COLO829 (cell line): ENCODE measurements at places on chromosomes 16 and 17.

DNA sequence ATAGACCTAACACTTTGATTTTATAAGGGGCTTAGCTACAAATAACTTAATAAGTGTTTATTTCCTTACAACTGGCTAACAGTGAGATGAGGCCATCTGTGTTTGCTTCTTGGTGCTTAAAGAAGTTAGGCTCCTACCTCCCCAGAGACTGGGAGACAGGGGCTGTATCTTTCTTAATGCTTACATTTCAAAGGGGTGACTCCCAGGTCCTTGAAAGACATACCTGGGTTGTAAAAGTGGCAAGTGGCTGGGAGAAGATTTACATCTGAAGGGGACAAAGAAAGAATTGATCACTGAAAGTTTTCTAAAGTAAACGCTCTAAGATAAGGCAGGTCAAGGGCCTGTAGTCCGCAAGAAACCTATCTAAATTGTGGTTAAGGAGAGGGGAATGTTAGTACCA, 196.8 kb downstream of the CNTNAP4 start:
- DNase-seq, result no peak

- no peak for DNase-seq
Measured at GRCh38 chr17:4839221-4839620, 6.1 kb downstream of the MINK1 start.

DNA sequence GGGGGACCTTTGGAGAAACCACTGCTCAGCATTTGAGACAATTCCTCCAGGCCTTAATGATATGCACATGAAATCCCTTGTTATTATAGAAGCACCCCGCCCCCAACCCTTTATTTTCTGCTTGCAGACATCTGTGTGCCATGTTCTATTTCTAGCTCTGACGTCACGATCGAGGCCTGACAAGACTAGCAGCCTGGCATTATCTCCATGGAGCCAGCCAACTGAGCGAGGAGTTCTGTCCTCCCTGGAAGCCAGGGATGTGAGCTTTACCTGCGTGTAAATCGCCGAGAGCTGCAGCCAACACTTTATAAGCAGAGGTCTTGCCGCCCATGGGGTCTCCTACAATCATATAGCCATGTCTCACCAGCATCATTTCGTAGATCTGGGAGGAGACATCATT, 116.9 kb downstream of the DNAH3 start:
- no peak for DNase-seq

- DNase-seq, result peak; percentile 57
Measured at GRCh38 chr16:88924834-88925539, 52.0 kb downstream of the CBFA2T3 start.

GRCh38 chr17:77849239-77849638, 109.3 kb upstream of the TNRC6C start:
- no peak for DNase-seq

DNA sequence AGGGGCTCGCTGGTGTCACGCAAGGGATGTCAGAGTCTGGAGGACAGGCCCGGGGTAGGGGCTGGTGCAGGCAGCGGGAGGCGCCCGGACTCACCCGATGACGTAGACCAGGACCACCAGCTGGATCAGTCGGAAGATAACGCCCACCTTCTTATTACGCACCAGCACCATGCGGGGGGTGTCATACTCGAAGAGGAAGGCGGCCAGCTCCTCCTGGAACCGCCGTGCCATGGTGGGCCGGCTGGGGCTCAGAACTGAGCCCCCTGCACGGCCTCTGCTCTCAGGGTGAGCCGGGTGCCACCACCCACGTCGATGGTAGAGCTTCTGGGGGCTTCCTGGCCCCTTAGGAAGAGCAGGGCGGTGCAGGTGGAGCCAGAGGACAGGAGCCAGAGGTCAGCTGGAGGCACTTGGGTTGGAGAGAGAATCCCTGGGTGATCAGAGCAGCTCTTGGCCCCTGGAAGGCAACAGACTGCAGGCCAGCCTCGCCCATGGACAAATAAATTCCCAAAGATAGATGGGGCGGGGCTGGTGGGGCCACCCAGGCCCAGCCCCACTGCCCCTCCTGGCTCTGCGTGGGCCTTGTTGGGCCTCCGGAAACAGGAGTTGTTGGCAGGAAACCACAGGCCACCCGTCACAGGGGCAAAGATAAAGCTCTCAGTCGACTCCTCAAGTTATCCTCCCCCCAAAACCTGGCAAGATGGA, at the start of gene P2RX1:
TSS of gene P2RX1 (minus strand) at position 471 of the 702 bp plus-strand sequence. CDS start at position 231, 240 bp downstream.
- DNase-seq, result no peak

DNA sequence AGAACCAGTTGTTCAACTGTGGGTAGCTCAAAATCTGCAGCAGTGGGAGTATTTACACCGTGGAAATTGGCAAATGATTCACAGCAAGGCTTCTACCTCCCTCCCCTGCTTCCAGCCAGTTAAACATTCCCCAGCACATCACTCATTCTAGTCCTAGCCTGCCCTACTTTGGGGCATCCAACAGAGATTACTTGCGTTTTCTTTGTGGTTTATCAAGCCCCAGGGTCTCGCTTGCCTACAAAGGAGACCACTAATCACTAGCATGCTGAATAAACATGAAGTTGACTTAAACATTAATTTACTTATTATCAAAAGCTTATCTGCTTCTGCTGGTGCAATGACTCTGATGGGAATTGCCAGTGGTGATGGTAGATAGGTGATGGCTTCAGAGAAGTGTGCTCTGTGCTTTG, 94.5 kb downstream of the MARF1 start:
- no peak for DNase-seq

GRCh38 chr17:45136846-45137560, 1.5 kb downstream of the ACBD4 start:
- no peak for DNase-seq

- DNase-seq, result no peak
Measured at GRCh38 chr16:88738151-88739084, 32.1 kb downstream of the CTU2 start.

DNA sequence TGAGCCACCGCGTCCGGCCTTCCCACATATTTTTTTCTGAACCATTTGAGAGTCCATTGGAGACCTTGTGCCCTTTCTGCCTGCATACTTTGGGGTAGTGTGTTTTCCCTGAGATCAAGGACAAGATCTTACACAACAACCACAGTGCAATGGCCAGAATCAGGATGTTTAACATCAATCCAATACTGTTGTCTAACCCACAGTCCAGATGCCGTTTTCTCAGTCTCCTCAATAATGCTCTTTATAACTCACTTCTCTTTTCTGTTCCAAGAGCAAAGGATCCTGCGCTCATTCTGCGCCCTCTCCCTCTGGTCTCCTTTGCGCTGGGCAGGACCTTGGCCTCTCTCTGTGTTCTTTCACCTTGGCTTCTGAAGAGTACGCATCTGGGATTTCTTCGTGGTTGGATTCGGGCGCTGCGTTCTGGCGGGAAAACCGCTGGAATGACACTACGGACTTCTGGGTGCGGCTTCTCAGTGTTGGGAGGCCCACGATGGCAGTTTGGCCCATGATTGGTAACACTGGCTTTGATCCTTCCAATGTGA, 16.6 kb downstream of the CBX4 start:
- DNase-seq, result no peak

GRCh38 chr16:89721546-89722391, 432 bp downstream of the ZNF276 start:
- no peak for DNase-seq

- no peak for DNase-seq
Measured at GRCh38 chr17:81245024-81245664, 6.0 kb downstream of the NDUFAF8 start.

GRCh38 chr16:69348222-69348621, 3.4 kb downstream of the TMED6 start:
- no peak for DNase-seq

GRCh38 chr17:20823905-20824304, 218.9 kb downstream of the USP22 start:
- DNase-seq, result no peak

- peak; percentile 64 for DNase-seq
Measured at GRCh38 chr16:1331712-1332617, 1.5 kb upstream of the BAIAP3 start.

GRCh38 chr16:680967-681745, 946 bp downstream of the STUB1 start:
- DNase-seq, result no peak

GRCh38 chr17:6449307-6449706, 5.1 kb downstream of the PIMREG start:
- no peak for DNase-seq

- DNase-seq, result no peak
Measured at GRCh38 chr17:3974138-3974687, 10.0 kb upstream of the ATP2A3 start.

DNA sequence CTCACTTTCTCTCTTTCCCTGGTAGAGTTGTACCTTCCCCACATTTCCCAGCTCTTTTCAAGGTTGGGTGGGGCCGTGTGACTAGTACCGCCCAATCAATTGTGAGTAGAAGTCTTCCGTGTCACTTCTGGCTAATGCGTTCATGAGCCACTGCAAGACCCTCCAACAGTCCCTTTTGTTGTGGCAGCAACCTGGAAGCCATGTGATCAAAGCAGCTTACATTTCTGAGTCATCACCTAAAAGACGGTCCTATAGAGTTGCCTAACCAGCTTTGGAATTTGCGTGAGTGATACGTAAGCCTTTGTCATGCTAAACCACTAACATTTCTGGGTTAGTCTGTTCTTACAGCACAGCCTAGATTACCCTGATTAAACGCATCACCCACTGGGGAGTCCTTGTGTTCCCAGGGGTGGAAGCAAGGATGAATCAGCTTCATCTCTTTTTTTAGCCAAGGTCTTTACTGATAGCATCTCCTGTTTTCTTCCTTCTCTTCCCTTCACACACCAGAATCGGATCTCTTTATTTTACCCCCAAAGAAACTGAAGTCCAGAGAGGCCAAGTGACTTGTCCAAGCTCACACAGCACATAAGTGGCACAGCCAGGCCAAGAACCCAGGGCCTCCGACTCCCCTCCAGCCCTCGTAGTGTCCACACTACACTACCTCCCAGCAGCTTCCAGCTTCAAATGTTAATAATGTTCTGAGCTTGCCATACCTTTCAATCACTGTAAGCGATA, 366.3 kb upstream of the XYLT1 start:
- no peak for DNase-seq

DNA sequence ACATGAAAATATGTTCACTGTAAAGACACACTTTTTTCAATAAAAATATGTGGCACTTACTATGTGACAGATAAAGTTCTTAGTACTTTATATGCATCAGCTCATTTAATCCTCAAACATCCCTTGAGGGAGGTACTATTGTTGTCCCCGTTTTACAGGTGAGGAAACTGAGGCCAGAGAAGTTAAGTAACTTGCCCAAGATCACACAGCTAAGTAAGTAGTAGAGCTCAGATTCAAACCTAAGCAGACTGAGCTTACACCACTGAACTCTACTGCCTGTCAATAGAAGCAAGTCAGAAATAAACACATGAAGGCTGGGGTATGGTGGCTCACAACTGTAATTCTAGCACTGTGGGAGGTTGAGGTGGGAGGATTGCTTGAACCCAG, 13.9 kb downstream of the CDH3 start:
- DNase-seq, result no peak

GRCh38 chr17:54974759-54975158, 6.2 kb downstream of the STXBP4 start:
- DNase-seq, result no peak

DNA sequence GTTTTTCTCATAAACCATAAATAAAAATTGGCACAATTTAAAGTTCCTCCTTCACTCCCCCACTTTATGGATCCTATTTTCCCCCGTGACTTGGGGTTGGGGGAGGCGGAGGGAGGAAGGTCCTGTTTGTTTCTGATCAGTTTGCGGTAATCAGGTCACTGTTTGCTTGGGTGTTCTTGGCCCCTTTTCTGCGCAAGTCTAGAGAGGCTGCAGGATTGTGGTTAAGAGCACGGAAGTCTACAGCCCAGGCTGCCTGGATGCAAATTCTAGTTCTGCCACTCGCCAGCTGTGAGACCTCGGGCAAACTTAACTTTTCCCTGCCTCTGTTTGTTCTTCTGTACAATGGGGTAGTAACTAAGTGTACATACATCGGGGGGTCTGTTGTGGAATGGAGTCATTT, 12.1 kb downstream of the ATP2C2 start:
- no peak for DNase-seq

GRCh38 chr17:50426814-50427787, 1.1 kb downstream of the ACSF2 start:
- DNase-seq, result no peak

- DNase-seq, result no peak
Measured at GRCh38 chr17:63950940-63951907, 19.1 kb upstream of the CD79B start.

GRCh38 chr17:60392845-60393702, 1.1 kb upstream of the USP32 start:
- peak; percentile 11 for DNase-seq

- peak; percentile 59 for DNase-seq
Measured at GRCh38 chr16:72561-73548, at the start of gene RHBDF1. Gene RHBDF1 (minus strand): TSS chr16:72631. CDS start chr16:65015, 7,616 bp downstream.

DNA sequence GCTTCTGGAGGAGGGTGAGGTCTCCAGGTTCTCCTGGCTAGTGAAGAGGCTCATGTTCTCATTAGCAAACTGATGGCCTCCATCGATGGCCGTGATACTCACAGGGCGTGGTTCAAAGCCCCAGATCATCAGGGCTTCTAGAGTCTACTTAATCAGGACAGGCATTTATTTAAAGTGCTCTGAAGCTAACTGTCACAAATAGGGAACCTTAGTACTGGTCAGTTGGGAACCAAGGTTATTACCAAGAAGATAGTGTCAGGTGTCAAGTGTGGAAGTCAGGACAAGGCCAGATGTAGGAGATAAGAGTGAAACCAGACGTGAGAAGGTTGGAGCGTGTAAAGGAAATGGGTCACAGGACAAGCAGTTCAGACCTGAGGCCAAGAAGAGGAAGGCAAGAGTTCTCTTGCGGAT, 56.9 kb downstream of the PIGL start:
- no peak for DNase-seq

DNA sequence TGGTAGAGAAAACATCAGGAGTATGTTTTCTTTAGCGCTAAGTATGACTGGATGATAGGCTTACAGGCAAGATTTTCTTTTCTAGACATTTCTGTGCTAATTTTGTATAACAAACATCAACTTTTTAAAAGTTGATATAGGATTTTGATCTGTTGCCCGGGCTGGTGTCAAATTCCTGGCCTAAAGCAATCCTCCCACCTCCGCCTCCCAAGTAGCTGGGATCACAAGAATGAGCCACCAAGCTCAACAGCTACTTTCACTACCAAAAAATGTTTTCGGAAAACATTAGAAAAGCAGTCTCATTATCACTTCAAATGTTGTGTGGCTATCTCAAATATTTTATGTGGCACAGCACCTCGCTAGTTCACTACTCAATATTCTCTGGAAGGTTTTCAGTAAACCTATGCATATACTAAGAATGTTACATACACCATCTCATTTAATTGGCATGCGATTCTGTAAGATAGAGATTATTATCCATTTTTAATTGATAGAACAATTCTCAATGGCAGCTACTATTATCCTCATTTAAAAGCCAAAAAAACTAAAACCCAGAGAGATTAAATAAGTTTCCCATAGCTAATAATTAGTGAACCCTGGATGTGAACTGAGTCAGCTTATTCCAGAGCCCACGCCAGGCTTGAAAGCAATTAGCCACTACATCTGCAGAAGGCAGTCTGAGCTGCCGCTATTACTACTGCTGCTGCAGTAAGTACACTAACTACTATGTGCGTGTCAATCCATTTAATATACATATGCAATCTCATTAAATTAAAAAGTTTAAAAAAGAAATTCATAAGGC, 41.7 kb downstream of the CREBBP start:
- DNase-seq, result no peak

GRCh38 chr16:67149276-67150046, 1.3 kb downstream of the B3GNT9 start:
- no peak for DNase-seq

GRCh38 chr17:40341808-40342503, 22.6 kb downstream of the GJD3 start:
- no peak for DNase-seq

GRCh38 chr16:67930678-67931211, 917 bp downstream of the CTRL start:
- DNase-seq, result no peak

GRCh38 chr16:67740391-67740790, 21.3 kb upstream of the GFOD2 start:
- no peak for DNase-seq
